ENCODE measurements at places on chromosomes 6 and 20.

DNA sequence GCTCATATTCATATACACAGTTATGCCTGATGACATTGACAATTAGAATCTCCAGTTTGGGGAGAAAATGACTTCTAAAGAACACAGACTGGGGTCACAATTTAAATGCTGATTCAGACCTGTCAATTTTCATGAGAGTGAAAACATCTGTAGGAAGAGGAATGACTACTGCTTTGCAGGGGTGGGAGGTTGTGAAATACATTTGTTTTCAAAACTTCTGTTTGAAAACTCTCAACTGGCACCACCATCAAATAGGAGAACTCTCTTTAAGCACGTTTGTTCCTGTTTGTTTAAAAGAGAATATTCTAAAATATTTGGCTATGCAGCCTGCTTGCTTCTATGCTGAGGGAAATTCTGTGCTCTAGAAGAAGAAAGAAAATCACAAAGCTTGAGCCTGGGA, 50.8 kb upstream of the ADGRF5 start:
- DNase-seq: no peak

- DNase-seq: no peak
These were observed 51.0 kb downstream of the TFAP2A start for GRCh38 chr6:10363911-10364310.

DNA sequence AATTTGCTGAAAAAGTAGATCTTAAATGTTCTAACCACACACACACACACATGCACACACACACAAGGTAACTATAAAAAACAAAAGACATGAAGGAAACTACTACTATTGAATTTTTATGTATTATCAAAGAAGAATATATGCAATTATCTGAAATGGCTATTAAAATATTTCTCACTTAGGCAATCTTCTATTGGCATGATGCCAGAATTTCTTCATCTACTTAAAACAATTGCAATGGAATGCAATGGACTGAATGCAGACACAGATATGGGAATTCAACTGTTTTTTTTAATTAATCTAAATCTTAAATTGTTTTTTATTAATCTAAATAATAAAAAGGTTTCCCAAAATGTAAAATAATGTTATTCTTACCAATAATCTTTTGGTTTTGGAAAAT, 152.6 kb upstream of the SMLR1 start:
- DNase-seq: no peak

DNA sequence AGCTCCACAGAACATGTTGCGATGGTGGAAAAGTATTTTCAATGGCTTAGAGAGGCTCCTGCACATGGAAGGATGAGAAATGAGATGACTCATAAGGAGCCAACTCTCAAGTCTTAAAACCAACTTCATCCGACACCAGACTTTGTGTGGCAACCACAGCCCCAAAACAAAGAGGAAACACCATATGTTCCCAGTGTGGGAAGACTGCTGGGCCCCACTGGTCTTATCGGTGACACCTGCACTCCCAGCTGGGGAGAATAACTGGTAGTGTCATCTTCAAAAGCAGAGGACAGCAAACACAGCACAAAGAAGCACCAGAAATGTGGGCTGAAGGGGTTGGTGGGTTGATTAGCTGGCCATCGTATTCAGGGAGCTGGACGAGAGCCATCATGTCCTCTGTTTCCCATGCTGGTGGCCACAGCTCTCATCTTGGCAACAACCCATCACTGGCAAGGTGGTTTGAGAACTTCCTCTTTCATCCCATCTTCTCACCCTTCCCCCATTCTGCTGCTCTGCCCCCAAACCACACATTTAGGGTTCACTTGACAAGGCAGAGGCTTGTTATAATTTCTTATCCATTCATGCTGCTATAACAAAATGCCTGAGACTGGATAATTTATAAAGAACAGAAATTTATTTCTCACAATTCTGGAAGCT, 46.0 kb upstream of the TASP1 start:
- DNase-seq: no peak

- no peak for DNase-seq
These were observed 268.4 kb downstream of the KCNQ5 start for GRCh38 chr6:72890233-72890632.

- peak; percentile 10 for DNase-seq
These were observed 24.6 kb downstream of the MYLK4 start for GRCh38 chr6:2725999-2726567.

DNA sequence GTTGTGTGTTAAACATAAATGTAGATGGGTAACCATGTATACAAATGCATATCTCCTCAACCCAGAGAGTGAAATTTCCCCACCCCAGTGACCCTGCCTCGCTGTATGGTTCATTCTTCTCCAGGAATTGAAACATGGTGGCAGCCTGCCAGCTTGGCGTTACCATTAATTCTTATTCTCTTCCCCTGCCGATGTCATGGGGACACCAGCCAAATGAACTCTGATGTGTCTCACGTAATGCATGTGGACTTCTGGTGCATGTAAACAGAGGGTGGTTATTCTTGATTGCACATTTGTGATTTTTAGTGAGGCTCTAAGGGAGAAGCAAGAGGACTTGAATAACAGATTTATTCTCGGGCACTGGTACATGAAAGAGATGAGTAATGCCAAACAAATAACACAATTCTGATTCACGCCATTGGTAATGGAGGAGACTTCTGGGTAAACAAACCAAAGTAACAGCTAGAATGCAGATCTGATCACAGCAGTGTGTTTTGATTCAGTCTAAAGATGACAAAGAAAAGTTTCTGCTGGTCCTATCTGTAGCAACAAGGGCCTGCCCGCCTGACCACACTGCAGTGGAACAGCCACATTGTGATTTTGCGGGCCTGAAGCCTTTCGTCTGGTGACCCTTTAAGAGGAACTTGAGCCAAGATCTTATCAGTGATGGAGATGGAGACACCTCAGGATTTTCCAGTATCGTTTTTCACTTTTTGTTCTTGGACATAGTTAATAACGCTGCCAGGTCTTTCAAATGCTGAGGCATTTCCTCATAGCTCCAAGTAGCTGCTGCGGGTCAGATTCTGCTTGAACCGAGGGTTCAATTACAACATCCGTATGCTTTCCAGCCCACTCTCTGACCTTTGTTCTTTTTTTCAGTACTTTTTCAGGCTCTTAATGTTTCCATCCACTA, 171.8 kb upstream of the AKAP12 start:
- no peak for DNase-seq

GRCh38 chr6:113653275-113653674, 203.9 kb upstream of the MARCKS start:
- no peak for DNase-seq

GRCh38 chr20:62068997-62069396, 3.3 kb upstream of the TAF4 start:
- DNase-seq: no peak

GRCh38 chr6:56689663-56690062, 47.0 kb upstream of the DST start:
- DNase-seq: no peak

DNA sequence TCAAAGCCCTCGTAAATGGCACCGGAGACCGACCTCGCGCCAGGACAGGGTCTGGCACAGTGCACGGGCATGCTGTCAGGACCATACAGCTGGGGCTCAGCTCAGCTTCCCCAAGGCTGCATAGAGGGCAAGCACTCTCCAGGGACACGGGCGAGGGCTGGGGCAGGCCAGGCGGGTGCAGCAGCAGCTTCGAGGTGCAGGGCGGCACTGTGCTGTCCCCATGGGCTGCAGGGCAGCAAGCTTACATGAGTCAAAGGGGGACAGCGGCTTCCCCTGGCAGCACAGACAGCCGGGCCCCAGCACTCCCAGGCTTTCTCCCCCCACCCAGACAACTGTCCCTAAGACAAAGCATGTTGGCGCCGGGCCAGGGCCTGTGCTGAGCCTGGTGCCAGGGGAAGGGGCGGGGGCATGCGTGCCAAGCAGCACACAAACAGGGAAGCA, 25.7 kb downstream of the PSMG4 start:
- no peak for DNase-seq

GRCh38 chr6:31152781-31153180, 4.8 kb downstream of the CCHCR1 start:
- DNase-seq: no peak

GRCh38 chr6:8000188-8000596, 64.0 kb downstream of the BLOC1S5 start:
- no peak for DNase-seq

GRCh38 chr6:68615938-68616337, 19.1 kb upstream of the ADGRB3 start:
- DNase-seq: no peak

DNA sequence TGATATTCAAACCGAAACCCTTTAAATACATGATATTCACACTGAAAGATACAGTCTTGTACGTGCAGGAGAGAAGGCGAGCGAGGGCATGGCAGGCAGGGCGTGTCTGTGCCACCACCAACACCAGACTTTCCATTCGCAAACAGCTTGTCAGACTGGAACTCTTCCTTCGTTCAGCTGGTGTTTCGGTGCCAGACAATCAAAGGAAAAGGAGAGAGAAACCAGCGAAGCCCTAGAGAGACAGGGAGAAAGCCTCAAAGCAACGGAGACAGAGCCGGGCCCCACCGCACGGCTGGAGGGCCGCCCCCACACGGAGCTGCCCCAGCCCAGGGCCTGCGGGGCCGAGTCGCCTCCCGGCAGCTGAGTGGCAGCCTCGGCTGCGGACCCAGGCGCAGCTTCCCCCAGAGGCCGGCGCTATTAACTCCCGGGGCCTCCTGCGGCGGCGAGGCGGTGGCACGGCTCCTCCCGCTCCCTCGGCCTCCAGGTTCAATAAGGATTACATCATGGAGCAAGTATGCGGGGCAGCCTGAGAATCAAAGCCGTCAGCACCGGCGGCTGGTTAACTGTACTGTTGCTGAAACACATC, 32.1 kb upstream of the NR2E1 start:
- DNase-seq: no peak

- no peak for DNase-seq
These were observed 33.9 kb upstream of the MTHFD1L start for GRCh38 chr6:150831577-150831976.

- no peak for DNase-seq
These were observed 79.8 kb upstream of the KCNK16 start for GRCh38 chr6:39402239-39402751.

DNA sequence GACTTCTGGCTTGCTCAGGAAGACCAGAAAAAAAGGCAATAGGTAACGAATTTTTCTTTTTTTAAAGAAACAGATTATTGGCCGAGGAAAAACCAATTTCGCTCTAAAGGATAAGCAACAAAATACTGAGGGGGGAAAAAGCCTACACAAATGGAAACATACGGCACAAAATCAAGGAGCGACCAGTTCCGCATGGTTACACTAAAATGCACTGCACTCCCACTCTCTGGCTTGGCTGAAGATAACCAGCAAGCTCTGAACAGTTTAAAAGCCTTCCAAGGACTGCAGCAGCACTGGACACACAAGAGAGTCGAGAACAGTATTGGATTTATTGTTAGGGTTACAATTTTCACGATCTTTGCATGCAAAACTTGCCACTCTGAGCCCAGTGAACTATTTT, 881 bp upstream of the MAP7 start:
- no peak for DNase-seq
